ENCODE measurements at places on chromosomes 12 and 14.

- DNase-seq, result no peak
Measured at GRCh38 chr12:5972387-5972786, 27.3 kb upstream of the ANO2 start.

GRCh38 chr12:101557094-101557493 lies 37.7 kb upstream of the MYBPC1 start:
- no peak for DNase-seq

DNA sequence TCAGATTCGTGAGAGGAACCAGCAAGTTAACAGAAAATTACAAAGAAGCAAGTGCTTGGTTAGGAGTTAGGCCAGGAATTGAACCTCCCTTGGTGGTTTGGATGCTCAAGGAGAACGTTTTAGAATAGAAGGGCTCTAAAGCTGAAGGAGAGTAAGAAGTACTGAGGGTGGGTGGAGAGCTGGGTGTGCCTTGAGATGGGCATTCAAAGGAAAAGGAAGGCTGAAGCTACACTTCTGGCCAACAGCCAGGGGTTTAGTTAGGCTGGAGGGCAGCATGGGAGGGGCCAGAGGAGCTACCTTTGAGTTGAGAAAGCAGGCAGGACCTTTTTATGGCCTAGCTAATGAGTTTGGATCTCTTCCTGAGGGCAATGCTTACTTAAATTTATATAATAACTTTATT lies 421.2 kb downstream of the CCDC91 start:
- DNase-seq, result no peak

- no peak for DNase-seq
Measured at GRCh38 chr12:24025153-24025798, 75.8 kb upstream of the SOX5 start.

GRCh38 chr12:103956509-103957027 lies 9.1 kb upstream of the TDG start:
- no peak for DNase-seq

- no peak for DNase-seq
Measured at GRCh38 chr14:52258783-52259182, 8.7 kb upstream of the PTGDR start.

- no peak for DNase-seq
Measured at GRCh38 chr12:15858353-15858752, 23.8 kb upstream of the STRAP start.

DNA sequence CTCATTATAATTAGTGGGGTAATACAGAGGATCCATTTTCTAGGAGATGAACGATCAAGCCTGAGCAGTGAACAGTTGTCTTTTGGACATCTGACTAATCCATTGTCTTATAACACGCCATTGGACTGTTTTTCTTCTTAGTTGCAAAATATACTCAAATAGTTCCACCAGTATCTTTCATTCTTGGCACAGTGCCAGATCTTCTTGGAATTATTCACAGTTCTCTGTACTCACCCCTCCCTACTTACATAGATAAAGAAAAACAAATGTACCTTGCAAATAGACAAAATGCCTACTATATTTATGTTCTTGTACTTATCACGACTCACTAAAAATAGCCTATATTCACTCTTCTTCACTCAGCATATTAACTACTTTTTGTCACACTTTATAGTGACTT lies 3.8 kb downstream of the CBLN3 start:
- no peak for DNase-seq

DNA sequence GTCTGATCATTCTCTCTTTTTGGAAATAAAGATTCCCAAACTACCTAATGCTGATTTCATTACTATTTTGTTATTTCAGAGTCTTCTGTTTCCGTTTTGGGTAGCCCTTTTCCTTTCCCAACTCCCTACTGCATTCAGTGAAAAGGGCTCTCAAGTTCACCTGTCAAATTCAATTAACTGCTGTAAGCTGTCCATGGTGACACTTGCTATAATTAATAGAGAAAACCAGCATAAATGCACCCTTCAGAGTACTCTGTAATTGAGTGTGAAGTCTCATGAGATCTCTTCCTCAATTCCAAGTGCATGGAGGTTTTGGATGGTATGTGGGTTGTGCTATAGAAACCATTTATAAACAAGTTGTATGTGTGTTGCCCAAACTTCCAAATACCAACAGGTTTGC lies 187.2 kb downstream of the RPL10L start:
- DNase-seq, result no peak

GRCh38 chr12:72612171-72612570 lies 340.0 kb downstream of the TRHDE start:
- no peak for DNase-seq

DNA sequence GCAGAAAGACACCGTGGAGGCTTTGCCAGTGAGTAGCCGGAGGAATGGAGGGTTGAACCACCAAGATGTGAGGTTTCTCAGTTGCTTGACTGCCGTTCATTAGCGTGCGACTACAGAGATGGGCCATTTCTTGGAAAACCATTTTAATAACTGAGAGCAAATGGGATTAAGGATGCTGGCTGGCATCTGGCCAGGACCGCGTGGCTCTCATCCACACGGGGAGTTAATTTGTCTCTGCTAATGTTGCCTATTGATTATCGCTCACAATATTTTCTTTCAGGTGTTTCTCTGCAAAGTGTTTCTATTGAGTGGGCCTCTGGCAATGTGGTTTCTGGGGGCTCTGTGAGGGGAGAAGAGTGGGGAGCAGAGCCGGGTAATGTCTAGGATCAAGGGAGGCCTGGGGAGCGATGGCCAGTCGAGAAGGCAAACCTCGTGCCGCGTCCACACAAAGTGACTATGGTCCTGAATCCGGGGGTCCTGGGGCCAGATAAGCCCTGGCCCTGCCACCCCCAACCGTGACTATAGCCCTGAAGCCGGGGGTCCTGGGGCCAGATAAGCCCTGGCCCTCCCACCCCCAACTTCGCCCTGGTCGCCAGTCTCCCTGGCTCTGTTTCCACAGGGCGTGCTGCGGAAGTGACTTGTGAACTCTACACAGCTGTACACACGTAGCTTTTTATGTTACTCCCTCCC lies 110.6 kb downstream of the PRMT8 start:
- no peak for DNase-seq

GRCh38 chr14:65966188-65966587 lies 520.0 kb upstream of the CCDC196 start:
- no peak for DNase-seq

GRCh38 chr12:9660046-9660445 lies 9.5 kb upstream of the CLEC2D start:
- no peak for DNase-seq

- no peak for DNase-seq
Measured at GRCh38 chr14:87170179-87170578, 822.8 kb downstream of the GALC start.

DNA sequence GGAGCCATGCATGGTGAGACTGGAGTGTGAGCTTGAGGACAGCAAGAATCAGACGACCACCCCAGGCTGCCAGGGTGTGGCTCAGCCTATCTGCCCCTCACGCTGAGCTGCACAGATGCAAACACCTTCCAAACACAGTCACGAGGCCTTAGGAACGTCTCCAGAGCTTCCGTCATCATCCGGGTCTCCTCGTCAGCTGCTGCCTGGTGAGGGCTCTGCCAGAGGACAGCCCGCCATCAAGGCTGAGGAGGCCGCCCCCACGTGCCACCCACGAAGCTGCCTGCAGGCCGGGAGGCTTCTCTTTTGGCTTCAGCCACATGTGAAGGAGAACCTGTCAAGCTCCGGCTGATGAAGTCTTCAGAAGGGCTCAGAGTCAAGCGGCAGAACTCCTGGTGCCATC lies 13.4 kb downstream of the DDX51 start:
- DNase-seq, result no peak

GRCh38 chr14:93063393-93063792 lies 52.3 kb downstream of the ITPK1 start:
- no peak for DNase-seq

- DNase-seq, result no peak
Measured at GRCh38 chr14:101877766-101878165, 86.6 kb upstream of the DYNC1H1 start.

- no peak for DNase-seq
Measured at GRCh38 chr12:56529656-56530055, 8.0 kb downstream of the RBMS2 start.

DNA sequence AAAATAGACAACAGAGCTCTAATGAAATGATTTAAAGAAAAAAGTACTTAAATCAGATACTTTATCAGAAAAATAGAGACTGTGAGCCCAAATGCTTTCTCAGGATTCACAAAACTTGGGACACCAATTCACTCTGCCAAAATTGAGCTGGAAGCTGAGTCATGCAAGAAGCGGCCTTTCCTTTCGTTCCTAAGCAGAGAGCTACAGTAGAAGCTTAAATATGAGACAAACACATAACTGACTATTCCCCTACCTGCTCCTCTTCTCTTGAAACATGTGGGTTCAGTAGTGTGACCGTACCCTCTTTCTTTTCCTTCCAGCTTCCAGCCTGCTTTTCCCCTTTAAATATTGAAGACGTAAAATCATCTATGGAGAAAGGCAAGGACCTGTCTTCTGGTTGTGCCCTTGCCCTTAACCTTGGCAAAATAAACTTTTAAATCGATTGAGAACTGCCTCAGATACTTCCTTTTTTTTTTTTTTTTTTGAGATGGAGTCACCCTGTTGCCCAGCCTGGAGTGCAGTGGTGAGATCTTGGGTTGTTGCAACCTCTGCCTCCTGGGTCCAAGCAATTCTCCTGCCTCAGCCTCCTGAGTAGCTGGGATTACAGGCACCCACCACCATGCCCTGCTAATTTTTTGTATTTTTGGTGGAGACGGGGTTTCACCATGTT lies 4.4 kb upstream of the SDS start:
- DNase-seq, result no peak

GRCh38 chr12:122003651-122004611 lies 17.8 kb upstream of the BCL7A start:
- DNase-seq, result no peak

DNA sequence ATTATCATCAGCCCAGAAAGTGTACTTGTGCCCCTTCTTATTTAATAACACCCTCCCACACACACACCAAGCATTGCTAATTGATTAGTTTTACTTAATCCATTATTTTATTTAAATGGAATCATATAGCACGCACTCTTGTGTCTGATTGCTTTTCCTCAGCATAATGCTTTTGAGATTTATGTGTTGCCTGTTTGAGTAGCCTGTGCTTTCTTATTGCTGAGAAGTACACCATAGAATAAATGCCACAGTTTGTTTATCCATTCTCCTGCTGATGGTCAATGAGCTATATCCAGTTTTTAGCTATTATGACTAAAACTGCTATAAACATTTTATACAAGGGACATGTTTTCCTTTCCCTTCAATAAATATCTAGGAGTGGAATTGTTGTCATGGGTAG lies 409.9 kb upstream of the PDE3A start:
- no peak for DNase-seq

- no peak for DNase-seq
Measured at GRCh38 chr12:91819132-91819447, 326.6 kb downstream of the BTG1 start.

- DNase-seq, result no peak
Measured at GRCh38 chr14:90900476-90901083, 84.3 kb upstream of the TTC7B start.

DNA sequence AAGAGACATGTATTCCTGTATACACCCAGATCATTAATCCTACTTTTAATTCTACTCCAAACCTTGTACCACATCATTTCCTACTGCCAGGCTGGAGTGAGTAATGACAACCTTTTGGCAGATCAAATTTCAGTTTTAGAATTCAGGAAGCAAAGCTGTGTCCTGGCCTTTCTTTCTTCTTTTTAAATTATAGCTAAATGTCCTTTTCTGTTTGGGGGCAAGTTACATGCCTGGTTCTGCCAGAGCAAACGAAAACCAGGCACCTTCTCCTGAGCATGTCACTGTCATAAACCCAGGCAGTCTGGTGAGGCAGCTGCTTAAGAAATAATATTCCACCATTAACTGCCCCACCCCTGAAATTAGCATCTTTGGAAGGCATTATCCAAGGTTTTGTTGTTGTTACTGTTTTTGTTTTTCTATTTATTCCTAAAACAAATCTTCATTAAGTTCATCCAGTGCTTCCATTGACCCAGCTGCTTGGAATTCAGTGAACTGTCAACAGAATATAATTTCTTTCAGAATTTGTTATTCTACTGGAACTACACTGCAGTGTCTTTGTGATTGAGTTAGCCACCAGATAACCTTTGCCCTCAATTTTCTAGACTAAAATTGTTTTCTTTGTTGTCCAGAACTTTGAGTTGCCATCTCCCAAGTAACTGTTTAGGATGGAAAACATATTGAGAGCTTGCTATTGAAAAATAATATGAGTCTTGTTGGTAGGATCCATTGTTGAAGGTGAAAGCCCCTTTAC lies 33.2 kb downstream of the SAMD4A start:
- no peak for DNase-seq

GRCh38 chr12:83954956-83955601 lies 957.5 kb downstream of the SLC6A15 start:
- no peak for DNase-seq

- DNase-seq, result no peak
Measured at GRCh38 chr12:104425614-104426013, 31.1 kb upstream of the CHST11 start.

- DNase-seq, result no peak
Measured at GRCh38 chr14:105746124-105746514, 219.7 kb downstream of the TMEM121 start.

DNA sequence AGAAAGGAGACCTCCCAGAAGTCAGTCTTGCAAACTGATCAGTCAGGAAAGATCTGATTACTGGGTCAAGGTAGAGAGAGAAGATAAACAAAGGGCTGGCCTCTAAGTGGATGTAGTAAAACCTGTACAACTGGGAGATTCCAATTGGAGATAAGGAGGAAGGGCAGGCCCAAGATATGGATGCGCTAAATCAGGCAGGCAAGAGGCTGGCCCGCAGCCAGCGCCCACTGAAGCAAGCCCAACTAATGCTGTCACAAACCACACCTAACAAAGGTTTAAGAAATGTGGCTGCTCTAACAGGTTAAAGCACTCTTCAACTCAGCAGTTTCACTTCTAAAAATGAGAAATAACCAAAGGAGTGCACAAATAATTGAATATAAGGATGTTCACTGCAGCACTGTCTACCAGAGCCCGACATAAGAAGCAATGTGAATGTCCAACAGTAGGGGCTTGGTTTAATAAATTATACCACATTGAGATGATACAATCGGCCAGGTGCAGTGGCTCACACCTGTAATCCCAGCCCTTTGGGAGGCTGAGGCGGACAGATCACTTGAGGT lies 4.7 kb downstream of the GLTP start:
- no peak for DNase-seq

DNA sequence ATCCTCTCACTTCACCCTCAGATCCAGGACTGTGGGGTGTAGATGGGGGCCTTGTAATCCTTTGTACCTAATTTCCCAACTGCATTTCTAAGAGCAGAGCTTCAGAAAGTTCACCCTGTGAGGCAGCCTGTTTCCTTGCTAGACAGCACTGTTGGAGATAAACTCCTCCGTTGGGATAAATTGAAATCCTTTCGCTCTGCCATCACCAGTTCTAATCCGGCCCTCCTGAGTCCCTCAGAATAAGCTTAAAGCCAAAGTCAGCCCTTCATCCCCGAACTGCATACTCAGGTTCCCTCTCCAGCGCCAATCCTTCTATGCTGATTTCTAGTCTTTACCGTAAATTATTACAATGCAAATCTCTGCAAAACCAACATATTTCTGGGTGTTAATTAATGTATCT lies 114.7 kb downstream of the PRMT8 start:
- no peak for DNase-seq
